Brain microvascular endothelial cell (primary cell): ENCODE measurements at places on chromosomes 5 and 9.
A peak's percentile ranks its signal among the peaks of the same experiment; 100 is the strongest.

DNA sequence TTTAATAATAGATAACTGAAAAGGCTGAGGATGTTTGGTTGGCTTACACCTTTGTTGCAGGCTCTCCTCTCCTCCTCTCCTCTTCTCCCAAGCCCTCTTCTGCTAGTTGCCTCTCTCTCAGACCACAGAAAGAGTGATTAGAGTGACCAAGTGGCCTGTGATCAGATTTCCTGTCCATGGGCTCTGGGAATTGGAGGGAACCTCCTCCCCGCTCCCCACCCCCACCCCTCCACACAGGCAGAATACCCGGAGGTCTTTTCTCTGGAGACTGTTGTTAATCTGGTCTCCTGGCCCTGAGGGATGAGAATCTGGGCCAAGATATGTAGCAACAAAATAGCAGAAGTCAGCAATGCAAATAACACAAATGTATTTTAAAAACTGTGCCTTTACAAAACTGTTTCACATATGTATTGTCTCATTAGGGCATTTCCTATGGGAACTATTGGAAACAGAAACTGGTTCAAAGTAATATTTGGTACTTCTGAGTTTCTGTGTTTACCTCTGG is 361.3 kb downstream of the NR2F1-AS1 start:
- no peak for DNase-seq

GRCh38 chr5:37876943-37877342 is 37.1 kb upstream of the GDNF start:
- DNase-seq: no peak

DNA sequence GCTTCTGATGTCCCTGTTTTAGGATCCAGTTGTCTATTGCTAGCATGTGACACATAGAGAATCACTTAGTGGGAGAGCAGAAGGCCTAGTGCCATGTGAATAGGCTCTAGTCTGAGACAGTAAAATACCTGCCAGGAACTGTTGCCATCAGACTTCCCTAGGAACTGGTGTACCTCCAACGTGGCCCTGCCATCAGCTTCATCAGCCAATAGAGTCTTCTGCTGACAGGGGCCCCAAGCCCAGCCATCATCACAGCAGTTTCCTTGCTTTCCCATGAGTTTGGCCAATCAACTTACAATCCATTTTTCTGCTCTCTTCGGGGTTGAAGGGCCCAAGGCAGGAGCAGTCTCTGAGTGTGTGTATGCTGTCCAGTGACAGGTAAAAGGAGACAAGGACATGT is 128.4 kb upstream of the ADRA1B start:
- no peak for DNase-seq

DNA sequence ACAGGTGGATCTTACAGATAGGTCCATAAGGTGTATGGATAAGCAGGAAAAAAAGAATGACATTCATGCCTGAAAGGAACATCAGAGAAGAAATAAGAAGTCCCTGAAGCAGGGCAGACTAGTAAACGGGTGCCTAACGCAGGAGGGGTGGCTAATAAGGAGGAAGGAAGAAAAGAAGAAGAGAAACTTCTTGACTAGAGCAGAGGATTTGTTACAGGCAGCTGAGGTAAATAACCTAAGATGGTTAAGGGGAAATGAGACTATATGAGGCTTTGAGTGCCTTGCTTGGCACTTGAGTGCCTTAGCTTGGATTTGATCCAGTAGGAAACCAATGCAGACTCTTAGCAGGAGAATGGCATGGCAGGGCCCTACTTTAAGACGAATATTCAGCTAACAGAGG is 313.5 kb upstream of the PDE4D start:
- DNase-seq: no peak

GRCh38 chr5:68288707-68289134 is 73.2 kb downstream of the PIK3R1 start:
- no peak for DNase-seq

DNA sequence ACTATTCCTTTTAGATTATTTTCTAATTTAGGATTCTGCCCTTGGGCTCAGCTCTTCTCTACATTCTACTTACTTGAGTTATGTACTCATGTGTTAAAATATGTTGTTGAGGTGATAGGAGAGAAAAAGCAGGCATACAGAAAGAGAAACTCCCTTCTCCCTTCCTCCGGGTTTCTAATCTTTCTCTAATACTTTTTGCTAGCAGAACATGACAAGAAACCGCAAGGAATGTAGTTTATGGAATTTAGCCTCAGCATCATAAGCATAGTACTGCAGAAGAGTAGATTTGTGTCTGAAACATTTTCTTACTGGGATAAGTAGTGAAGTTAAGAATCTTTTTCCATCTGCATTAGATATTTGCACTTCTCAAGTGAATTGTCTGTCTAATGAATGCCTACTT is 139.5 kb upstream of the CYLC2 start:
- DNase-seq: no peak

DNA sequence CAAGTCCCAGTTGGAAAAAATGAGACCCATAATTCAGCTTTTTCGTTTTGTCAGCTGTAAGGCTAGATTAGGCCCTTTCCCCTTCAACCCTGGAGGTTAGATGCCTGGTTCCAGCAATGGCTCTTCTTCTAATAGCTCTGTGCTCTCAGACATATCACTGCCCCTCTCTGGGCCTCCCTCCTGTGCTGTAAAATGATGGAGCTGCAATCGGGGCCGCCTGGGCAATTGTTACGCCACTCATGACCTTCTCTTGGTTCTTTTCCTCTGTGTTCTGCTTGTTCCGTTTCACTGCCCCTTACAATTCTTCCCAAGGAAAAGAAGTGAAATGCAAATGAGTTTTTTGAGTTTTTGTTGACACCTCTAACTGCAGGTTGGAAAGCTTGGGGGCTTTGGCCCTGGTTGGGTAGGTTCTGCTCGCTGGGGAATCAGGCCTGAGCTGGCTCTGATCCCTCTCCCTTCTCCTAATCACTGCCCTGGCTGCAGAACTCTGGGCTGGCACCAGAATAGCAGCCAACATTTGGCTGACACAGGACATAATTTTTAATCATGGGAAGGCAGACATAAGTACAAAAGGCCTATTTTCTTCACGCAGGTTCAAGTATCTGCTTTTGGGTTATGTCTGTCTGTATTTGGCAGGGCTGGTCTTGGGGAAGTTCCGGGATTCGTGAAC is 110.9 kb downstream of the FOXD1 start:
- DNase-seq: no peak

- no peak for DNase-seq
Measured at GRCh38 chr9:24602693-24603352, 57.1 kb upstream of the IZUMO3 start.

DNA sequence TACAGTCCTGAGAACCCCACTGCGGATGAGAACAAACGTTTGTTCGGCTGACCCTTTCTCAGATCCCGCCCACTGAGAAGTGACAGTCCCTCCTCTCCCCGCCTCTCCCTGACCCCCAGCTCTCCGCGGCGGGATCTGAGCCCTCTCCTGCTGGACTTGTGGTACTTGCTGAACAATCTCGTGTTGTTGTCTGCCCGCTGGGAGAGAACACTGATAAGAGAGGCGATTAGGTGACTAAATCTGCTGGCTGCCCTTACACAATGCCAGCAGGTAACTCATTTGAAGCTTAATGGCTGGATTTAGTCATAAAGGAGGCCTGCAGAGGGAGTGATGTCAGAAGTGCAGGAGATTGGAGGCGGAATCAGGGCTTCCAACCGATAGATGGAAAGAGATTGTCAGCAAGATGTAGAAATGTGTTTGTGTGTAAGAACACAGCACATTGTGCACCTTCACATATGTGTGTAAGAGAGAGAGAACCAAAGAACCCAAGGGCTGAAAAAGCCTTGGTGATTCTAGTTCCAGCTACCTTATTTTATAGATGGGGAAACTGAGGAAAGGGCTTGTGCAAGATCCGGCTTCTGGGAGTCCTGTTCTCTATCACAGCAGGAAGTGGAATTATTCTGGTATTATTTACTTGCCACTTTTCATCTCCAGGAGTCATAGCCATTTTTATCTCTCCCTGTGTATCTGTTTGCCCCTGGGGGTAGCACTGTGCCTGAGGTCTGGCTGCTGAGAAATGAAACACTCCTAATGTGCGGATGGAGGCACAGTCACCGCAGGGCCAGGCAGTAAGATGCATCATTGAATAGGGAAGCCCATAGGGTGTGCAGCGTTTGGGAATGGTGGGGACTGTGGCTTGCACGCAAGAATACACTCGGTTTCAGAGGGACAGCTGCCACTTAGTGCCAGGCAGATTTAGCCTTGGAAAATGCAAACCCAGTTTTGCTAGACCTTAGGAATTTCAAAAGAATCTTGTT is 203.7 kb upstream of the MSX2 start:
- no peak for DNase-seq

GRCh38 chr9:131046581-131047202 is 37.7 kb downstream of the LAMC3 start:
- peak; percentile 46 for DNase-seq

GRCh38 chr5:106640511-106640910 is 1030.2 kb downstream of the EFNA5 start:
- DNase-seq: no peak
